ENCODE measurements at places on chromosomes 1 and 21.

DNA sequence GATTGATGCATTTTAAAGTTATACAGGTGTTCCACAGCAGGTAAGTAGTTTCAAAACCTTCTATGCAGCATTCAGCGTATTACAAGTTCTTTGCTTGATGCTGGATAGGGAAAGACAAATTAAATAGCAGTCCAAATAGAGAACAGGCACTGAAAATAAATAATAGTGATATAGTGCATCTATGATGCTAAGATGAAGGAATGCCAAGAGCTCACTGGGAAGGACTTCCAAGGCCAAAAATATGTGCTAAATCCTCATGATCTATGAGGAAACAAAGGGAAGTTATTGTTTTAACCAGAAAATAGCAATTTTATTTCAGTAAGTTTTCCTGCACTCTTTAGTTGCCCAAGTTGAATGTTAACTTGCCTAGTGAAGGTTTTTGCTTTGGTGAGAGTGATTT is 127.8 kb upstream of the GREM2 start:
- no peak for DNase-seq

- DNase-seq, result peak; percentile 61
Measured at GRCh38 chr1:31714442-31715086, 10.7 kb upstream of the COL16A1 start.

DNA sequence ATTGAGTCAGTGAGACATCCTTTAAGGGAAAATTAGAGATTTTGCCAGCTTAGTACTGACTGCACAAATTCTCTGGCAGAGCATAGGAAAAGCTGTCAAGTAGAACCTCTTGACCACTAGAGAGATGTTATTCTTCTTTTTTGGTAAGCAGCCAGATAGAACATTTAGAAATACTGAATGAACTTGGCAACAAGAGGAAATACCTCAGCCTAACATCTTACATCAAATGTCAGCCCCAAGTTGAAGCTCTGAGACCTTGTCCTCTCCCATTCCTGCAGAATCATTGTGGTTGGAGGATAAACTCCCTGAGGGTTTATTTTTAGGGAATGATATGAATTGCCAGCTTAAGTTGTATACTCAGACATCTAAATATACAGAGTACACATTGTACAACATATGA is 53.5 kb downstream of the MIGA1 start:
- DNase-seq, result no peak

DNA sequence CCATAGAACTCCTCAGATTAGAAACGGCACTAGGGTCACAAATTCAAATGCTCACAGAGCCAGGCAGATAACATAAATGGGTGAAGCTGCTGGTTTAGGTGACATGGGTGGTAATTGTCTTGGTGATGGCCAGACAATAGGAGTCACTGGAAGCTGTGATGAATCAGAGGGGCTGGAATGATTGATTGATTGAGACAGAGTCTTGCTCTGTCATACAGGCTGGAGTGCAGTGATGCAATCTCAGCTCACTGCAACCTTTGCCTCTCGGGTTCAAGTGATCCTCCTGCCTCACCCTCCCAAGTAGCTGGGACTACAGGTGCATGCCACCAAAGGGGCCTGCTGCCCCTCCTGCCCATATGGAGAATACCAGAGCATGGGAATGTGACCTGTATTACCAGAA is 63.0 kb downstream of the HIVEP3 start:
- no peak for DNase-seq

DNA sequence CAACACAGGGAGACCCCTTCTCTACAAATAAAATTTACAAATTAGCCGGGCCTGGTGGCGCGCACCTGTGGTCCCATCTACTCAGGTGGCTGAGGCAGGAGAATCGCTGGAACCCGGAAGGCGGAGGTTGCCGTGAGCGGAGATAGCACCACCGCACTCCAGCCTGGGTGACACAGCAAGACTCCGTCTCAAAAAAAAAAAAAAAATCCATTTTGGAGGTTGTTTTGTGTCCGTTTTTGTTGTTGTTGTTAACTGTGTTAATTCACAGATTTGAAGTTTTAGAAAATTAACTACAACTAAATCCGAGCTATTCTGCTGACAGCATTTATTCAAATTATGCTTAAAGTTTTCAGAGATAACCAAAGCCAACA is 618 bp downstream of the CLCC1 start:
- DNase-seq, result no peak

- DNase-seq, result no peak
Measured at GRCh38 chr1:174451408-174451807, 3.6 kb downstream of the GPR52 start.

GRCh38 chr21:28311411-28312190 is 681.1 kb downstream of the LTN1 start:
- no peak for DNase-seq

GRCh38 chr1:209446356-209446755 is 137.2 kb upstream of the CAMK1G start:
- DNase-seq, result no peak

- DNase-seq, result no peak
Measured at GRCh38 chr1:209176866-209177430, 406.6 kb upstream of the CAMK1G start.

GRCh38 chr1:239186487-239186886 is 199.9 kb upstream of the CHRM3 start:
- DNase-seq, result no peak

DNA sequence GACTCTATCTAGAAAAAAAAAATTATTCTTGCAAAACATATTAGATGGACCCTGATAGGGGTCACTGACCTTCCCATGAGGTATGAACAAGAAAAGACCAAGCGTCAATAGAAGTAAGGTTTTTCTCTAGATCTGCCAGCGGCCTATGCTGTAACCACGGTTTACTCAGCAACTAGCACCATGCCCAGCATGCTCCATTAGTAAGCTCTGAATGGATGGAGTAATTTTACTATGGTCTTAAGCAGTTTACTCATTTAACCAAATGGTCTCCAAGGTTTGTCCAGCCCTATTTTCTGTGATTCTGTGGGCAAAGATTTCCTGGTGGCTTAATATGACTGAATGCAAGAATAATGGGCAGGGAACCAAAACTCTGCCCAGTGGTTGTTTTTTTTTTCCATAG is 113.9 kb downstream of the ADSS2 start:
- DNase-seq, result no peak

GRCh38 chr1:209443975-209444651 is 139.4 kb upstream of the CAMK1G start:
- no peak for DNase-seq

GRCh38 chr1:152888126-152888525 is 10.0 kb downstream of the SMCP start:
- no peak for DNase-seq

DNA sequence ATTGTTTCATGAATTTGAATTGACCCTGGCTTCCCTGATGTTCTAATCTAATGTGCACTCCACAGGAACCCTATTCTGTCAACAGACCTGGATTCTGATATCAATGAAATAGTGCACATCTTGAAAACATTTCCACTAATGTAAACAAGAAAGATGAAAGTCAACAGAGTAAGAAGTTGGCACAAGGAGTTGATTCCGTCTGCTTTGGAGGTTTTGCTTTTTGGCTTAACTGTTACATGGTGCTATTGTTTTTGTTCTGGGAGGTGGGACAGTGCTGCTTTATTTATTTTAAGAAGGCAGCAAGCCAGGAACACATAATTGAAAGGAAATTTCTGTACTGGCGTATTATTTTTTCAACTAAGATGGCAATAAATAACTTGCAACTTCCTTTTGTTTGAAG is 73.3 kb downstream of the LEPR start:
- no peak for DNase-seq

- DNase-seq, result no peak
Measured at GRCh38 chr1:56266359-56266758, 313.0 kb downstream of the PLPP3 start.

DNA sequence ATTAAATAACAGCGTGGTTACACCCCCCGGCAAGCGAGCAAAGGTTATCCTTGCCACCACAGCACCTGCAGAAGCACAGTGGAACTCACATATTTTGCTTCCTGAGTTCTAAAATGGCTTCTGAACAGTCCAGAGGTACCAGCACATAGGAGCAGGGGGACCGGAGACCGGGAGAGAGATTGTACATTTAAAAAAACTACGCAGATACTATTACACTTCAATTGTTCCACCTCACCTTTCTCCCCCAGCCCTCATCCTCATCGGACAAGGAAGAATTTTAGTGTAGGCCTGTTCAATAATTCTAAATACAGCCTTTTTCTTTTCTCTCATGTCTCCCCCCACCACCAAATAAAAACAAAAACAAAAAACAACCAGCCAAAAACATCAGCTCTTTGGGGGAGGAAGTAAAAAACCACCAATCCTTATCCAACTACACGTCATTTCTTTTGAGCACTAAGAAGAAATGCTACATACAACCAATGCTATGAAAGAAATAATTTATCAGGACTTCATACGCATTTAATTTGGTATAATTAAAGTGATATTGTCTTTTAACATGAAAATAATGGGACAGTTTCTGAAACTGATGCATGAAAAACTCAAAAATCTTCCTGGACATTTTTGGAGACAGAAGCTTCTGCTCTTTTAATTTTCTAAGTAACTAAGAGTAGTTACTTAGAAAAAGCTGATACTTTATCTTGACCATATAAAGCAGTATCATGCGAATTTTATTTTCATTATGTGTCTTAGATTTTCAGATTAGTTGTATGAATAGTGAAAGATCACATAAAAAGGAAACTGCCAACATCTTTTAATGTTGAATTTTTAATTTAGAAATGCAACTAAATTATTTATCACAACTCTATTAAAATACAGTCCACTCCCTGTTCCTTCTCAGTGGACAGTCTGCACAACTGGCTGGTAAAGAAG is 9.1 kb downstream of the CDKN2C start:
- DNase-seq, result no peak

DNA sequence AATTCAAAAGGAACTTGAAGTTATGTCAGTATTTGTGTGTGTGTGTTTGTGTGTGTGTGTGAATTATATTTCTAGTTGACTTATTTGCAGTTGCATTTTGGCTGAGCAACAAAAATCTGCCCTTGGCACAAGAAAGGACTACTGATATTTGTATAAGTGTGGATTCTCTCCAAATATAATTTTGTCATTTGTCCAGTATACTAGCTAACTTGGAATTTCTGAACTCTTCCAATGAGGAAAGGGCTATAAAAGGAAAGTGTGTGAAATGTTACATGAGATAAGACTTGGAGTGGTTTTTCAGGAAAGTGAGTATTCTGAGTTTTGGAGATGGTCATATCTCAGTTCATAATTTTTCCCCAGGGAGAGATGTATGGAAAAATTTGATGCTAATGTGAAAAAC is 1384.1 kb upstream of the B3GALT2 start:
- no peak for DNase-seq

- no peak for DNase-seq
Measured at GRCh38 chr1:181251001-181251712, 162.7 kb downstream of the IER5 start.

GRCh38 chr1:201259476-201260235 is 23.6 kb upstream of the PKP1 start:
- no peak for DNase-seq

GRCh38 chr21:31030367-31031106 is 7.7 kb downstream of the KRTAP19-8 start:
- no peak for DNase-seq

DNA sequence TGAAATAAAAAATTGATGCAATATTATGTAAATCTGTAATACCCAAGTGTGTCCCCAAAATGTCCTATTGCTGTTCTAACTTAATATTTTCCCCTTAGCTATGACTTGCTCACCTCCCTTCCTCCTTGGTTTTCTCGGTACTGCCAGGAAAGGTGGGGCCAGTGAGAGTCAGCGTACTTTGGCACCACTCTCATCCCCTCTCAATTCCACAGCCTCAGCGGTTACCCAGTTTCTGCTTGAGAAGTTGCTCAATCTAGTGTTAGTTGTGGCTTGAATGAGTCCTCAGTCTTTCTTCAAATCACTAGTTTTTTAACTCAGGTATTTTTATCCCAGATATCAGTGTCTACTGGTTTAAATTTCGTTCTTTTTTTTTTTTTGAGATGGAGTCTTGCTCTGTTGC is 32.3 kb downstream of the BCAS2 start:
- no peak for DNase-seq

DNA sequence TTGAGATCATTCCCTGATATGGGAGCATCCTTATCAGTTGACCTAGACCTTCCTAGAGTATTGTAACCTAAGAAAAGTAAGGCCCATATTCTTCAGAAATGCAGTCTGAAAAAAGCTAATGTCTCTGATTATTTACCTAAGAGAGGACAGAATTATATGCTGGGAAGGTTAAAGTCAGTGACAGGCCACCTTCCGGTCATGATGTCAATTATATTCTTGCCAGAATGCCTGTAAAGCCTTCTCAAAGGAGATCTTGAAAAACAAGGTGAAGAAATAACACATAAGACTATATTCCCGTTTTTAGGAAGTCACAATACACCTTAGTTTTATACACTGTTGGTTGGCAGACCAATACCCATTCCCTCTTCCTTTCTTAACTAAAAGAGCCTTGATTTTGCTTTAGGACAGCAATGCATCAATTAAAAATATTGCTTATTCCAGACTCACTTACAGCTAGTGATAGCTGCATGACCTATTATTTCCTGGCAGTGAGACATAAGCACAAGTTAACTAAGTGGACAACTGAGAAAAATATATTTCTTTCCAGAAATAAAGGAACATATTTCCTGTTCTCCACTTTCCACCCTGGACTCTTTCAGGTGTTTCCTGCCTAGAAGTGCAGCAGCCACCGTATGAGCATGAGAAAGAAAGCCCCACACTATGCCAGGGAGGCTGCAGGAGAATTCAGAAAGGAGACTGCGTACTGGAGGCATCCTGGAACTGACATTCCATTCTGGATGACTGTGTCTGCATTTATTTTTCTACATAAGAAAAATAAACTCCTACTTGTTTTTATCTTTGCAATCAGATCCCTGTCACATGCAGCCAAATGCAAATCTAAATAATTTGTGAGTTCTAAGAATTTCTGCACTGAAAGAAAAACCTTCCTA is 332.9 kb upstream of the PTBP2 start:
- DNase-seq, result no peak

GRCh38 chr1:26536521-26536920 is 7.0 kb downstream of the RPS6KA1 start:
- DNase-seq, result no peak

GRCh38 chr1:156584813-156585212 is 5.3 kb downstream of the TTC24 start:
- no peak for DNase-seq

GRCh38 chr1:93434987-93435386 is 12.9 kb upstream of the FNBP1L start:
- DNase-seq, result no peak

DNA sequence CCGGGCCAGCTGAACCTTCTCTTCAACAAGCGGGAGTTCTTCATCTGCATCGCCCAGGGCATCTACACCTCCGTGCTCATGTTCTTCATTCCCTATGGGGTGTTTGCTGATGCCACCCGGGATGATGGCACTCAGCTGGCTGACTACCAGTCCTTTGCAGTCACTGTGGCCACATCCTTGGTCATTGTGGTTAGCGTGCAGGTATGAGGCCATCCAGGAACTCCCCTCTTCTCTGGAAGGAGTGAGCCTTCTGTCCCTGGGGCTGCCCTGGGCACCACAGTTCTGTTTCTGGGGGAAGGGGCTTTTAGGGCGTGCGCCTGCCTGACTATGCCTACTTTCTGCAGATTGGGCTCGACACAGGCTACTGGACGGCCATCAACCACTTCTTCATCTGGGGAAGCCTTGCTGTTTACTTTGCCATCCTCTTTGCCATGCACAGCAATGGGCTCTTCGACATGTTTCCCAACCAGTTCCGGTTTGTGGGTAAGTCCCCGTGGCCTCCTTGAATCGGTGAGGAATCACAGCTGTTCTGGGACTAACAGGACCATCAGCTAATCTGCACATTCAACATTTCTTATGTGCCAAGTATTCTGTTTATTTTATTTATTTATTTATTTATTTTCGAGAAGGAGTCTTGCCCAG is 21.1 kb downstream of the ATP8B2 start:
- DNase-seq, result no peak

Data from substantia nigra (tissue), 51 donors.